ENCODE measurements at places on chromosomes 16 and 17. TPM values are rescaled to one million over a fixed set of nuclear protein-coding genes. Genes with fewer than 3 reads are reported as not detected.

DNA sequence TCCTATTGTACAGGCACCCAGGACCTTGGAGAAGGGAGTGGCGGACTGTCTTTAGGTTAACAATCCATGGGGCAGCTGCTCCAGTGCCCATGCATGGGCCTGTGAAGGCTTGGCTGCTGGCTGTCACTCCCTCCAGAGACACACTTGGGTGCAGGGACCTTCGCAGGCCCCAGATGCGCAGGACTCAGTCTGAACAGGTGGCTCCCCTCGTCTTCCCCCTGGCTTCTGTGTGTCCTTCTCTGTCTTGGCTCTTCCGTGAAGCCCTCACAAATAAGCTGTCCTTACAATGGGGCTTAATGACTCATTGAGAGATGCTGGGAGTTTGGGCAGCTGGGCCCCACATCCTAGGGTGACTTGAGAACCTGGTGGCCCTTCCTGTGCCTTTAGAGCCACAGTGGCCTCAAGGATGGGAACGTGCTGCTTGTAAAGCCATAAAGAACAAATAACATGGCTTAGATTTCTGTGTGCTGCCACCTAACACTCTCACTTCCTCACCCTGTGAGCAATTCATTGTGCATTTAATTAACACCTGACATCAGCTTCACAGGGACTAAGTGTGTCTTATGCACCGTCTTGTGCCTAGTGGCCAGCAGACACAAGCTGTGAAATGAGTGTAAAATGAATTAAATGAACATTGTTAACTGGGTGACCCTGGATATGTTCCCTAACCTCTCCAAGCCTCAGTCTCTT, 340.7 kb downstream of the SNX29 start:
- no peaks in the 10 kb centered on the region for H3K27me3 ChIP-seq
- DNase-seq: no peak
- H3K4me3 ChIP-seq: no peak overlapping the region
- H3K27ac ChIP-seq: no peak overlapping the region

DNA sequence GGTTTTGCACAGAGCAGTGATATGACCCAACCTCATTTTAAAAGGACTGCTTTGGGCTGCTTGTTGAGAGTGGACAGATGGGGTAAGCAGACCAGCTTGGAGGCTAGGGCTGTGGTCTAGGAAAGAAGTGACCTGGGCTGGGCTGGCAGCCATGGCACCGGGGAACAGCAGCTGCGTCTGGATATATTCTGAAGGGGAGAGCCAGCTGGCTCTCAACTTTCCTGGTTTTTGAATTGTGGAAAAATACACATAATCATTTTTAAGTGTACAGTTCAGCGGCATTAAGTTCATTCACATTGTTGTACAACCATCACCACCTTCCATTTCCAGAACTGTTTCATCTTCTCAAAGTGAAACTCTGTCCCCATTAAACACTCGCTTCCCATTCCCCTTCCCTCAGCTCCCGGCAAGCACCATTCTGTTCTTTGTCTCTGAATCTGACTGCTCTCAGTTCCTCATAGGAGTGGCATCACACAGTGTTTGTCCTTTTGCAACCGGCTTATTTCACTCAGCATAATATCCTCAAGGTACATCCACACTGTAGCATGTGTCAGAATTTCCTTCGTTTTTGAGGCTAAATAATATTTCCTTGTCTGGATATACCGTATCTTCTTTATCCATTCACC, 113.2 kb downstream of the SPECC1 start:
- DNase-seq: peak; percentile 63
- no peak overlapping the region for H3K27ac ChIP-seq
- no peaks in the 10 kb centered on the region for H3K36me3 ChIP-seq

GRCh38 chr16:2824626-2825025, 5.5 kb upstream of the ZG16B start:
- H3K4me1 ChIP-seq: no peaks in the 10 kb centered on the region
- no peak overlapping the region for H3K4me3 ChIP-seq
- H3K27ac ChIP-seq: no peak overlapping the region
- DNase-seq: no peak
- H3K27me3 ChIP-seq: peaks cover 27% of the 10 kb centered on the region
- H3K36me3 ChIP-seq: no peaks in the 10 kb centered on the region

DNA sequence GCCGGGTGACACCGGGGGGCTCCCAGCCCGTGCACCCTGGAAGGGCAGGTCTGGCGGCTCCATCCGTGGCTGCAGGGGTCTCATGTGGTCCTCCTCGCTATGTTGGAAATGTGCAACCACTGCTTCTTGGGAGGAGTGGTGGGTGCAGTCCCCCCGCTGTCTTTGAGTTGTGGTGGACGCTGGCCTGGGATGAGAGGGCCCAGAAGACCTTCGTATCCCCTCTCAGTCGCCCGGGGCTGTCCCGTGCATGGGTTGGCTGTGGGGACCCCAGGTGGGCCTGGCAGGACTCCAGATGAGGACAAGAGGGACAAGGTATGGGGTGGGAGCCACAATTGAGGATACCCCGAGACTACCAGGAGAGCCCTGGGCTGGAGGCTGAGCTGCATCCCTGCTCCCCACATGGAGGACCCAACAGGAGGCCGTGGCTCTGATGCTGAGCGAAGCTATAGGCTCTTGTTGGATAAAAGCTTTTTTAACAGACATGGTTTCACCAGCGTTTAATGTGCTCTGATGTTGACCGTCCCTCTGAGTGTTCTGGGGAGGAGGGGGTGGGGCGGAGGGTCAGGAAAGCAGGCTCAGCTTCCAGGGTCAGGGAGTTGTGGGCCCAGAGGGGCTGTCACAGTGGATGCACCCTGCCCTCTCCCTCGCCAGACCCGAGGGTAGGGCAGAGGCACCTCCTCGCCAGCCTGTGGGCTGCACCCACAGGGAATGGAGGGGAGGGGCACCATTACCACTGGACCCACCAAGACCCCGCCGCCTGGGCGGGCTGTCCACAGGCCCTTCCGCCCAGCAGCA, 5.4 kb downstream of the SPATA2L start:
- H3K4me3 ChIP-seq: no peak overlapping the region
- H3K36me3 ChIP-seq: peaks cover 18% of the 10 kb centered on the region
- no peak overlapping the region for H3K27ac ChIP-seq

GRCh38 chr16:17520561-17520960, 49.8 kb upstream of the XYLT1 start:
- no peak overlapping the region for H3K27ac ChIP-seq
- no peak for DNase-seq
- H3K27me3 ChIP-seq: no peaks in the 10 kb centered on the region
- H3K36me3 ChIP-seq: no peaks in the 10 kb centered on the region
- no peak overlapping the region for H3K4me3 ChIP-seq

DNA sequence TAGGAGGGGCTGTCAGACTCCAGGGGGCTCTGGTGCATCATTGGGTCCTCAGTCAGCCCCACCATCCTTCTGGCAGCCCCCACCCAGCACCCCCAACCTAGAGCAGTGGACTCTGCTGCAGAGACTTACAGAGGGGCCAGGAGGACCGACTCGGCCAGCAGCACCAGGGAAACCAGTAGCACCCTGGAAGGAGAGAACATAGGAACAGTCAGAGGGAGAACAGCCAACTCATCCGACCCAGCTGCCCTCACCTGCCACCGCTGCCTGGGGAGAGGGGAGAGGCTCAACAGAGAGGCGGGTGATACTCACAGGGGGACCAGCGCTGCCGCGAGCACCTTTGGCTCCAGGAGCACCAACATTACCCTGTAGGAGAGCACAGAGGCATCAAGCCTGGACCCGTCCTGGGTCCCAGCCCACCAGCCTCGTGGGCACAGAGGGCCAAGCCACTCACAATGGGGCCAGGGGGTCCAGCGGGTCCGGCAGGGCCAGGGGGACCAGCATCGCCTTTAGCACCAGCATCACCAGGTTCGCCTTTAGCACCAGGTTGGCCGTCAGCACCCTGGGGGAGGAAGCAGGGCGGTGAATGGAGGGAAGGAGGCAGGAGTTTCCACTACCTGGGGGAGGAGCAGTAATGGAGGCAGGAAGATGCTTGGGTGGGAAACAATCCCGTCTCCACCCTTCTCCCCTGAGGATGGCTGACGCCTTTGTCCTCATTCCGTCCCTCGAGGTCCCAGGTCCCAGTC, 11.7 kb downstream of the COL1A1 start:
- no peak for DNase-seq
- H3K36me3 ChIP-seq: no peaks in the 10 kb centered on the region
- H3K27me3 ChIP-seq: no peaks in the 10 kb centered on the region
- no peak overlapping the region for H3K27ac ChIP-seq

GRCh38 chr16:71254832-71255525, 24.5 kb upstream of the HYDIN start:
- peaks cover 17% of the 10 kb centered on the region for H3K4me1 ChIP-seq
- no peaks in the 10 kb centered on the region for H3K27me3 ChIP-seq
- H3K4me3 ChIP-seq: peak overlapping the region; percentile 21
- peak; percentile 2 for DNase-seq
- H3K36me3 ChIP-seq: no peaks in the 10 kb centered on the region

- peaks cover 31% of the 10 kb centered on the region for H3K4me1 ChIP-seq
- peaks cover 17% of the 10 kb centered on the region for H3K36me3 ChIP-seq
- no peak overlapping the region for H3K4me3 ChIP-seq
- no peaks in the 10 kb centered on the region for H3K27me3 ChIP-seq
- peak overlapping the region; percentile 91 for H3K27ac ChIP-seq
These were observed 73.9 kb downstream of the STH start for GRCh38 chr17:46072998-46073397.

DNA sequence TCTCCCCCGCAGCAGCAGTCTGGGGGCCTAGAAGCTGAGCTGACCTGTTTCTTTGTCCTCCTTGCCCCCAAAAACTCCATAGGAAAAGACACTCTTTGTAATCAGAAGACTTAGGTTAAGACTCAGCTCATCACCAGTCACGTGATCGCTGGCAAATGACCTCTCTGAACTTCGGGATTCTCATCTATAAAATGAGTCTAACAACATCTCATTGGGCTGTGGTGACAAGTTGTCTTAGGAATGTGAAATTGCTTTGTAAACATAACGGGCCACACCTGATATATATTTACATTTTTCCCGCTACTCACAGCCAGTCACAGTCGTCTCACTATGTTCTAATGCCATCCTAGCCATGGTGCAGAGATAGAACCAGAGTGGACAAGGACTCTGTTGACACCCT, 86.0 kb upstream of the LHX1 start:
- H3K27ac ChIP-seq: no peak overlapping the region
- no peak for DNase-seq
- H3K4me3 ChIP-seq: no peak overlapping the region
- no peaks in the 10 kb centered on the region for H3K36me3 ChIP-seq
- peaks cover 15% of the 10 kb centered on the region for H3K4me1 ChIP-seq

DNA sequence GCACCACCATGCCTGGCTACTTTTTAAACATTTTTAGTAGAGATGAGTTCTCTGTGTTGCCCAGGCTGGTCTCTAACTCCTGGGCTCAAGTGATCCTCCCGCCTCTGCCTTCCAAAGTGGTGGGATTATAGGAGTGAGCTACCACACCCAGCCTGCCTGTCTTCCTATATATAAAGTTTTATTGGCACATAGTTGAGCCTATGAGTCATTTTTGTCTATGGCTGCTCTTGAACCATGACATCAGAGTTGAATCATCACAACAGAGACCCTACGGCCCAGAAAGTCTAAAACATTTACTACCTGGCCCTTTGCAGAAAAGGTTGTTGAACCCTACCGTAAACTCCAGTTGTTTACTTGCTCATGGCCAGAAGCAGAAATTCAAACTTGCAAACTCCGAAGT, 7.9 kb downstream of the SEPTIN12 start:
- no peak overlapping the region for H3K4me3 ChIP-seq
- no peaks in the 10 kb centered on the region for H3K4me1 ChIP-seq
- no peaks in the 10 kb centered on the region for H3K36me3 ChIP-seq

GRCh38 chr17:21132428-21132827, 5.7 kb downstream of the DHRS7B start:
- no peak overlapping the region for H3K4me3 ChIP-seq
- H3K27ac ChIP-seq: no peak overlapping the region
- H3K36me3 ChIP-seq: no peaks in the 10 kb centered on the region
- no peaks in the 10 kb centered on the region for H3K27me3 ChIP-seq

DNA sequence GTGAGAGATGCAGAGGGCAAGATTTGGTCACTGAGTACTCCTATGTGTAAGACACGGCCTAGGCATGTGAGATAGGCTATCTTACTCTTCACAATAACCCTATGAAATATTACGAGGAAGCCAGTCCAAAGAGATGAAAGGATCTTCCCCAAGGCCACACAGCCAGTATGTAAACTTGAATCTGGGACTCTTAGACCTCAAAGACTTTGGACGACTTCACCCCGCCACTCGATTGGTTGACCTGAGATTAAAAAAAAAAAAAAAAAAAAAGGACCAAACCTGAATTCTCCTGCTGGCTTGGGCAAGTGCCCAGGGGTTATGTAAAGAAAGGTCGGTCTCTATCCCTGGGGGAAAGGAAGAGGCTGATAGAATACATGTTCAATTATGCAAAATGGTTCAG, 33.1 kb downstream of the PIPOX start:
- no peak overlapping the region for H3K27ac ChIP-seq
- H3K36me3 ChIP-seq: peaks cover 37% of the 10 kb centered on the region
- H3K4me3 ChIP-seq: no peak overlapping the region

GRCh38 chr17:47618410-47618809, 31.3 kb upstream of the KPNB1 start:
- H3K4me1 ChIP-seq: peaks cover 18% of the 10 kb centered on the region
- no peak overlapping the region for H3K27ac ChIP-seq
- H3K36me3 ChIP-seq: peaks cover 75% of the 10 kb centered on the region
- no peak for DNase-seq
- no peaks in the 10 kb centered on the region for H3K27me3 ChIP-seq
- H3K4me3 ChIP-seq: no peak overlapping the region

DNA sequence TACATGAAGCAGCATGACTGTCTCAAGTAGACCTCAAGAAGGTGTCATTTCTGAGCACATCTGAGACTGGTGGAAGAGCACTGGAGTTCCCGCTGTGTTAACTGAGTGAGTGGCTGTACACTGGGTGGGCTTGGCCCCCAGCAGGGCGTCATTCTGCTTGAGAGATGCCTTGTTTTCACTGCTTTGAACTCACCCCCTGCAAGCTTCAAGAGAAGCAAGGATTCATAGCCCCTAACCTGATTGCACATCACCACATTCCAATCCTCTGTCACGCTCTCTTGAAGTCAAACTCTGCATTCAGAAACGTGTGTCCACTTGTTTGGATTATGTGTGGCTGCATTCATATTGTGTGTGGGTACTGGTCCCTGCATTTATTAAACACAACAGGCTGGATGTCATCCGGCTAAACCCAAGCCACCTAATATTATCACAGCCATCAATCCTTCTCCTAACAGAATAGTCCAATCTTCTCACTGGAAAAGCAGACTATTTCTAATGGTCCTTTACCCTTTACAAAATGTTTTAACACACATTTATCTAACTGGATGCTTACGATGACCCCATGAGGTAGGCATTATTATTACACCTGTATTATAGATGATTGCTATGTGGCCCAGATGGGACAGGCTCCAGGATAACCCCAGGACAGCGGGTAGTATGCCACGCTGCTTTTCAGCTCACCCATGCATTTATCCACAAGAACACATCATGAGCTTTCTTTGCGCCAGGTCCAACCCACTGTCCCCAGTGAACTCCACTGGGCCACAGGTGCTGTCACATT, 76.3 kb downstream of the USP31 start:
- no peak for DNase-seq
- H3K4me1 ChIP-seq: no peaks in the 10 kb centered on the region
- no peak overlapping the region for H3K4me3 ChIP-seq
- peaks cover 3% of the 10 kb centered on the region for H3K36me3 ChIP-seq
- no peak overlapping the region for H3K27ac ChIP-seq

Gene TP53TG3
- total RNA-seq: not detected

Gene TVP23A
- total RNA-seq: not detected

Gene HEXD
- 8.9 TPM for total RNA-seq

Gene MAPT
- 1.8 TPM for total RNA-seq

Data from SJCRH30 (cell line).